ENCODE measurements at places on chromosomes 2 and 18. TPM values are rescaled to one million over a fixed set of nuclear protein-coding genes. Genes with fewer than 3 reads are reported as not detected.

The NHEJ1 gene
- total RNA-seq, result 31.7 TPM

The SLC16A14 gene
- total RNA-seq, result 8.5 TPM

The SERPINB11 gene
- total RNA-seq, result not detected

The ZBTB14 gene
- total RNA-seq, result 21.9 TPM

The ANKRD30B gene
- total RNA-seq, result not detected

The SCYGR4 gene
- total RNA-seq, result not detected

The SAG gene
- 0.80 TPM for total RNA-seq

The ARHGEF4 gene
- total RNA-seq, result 0.10 TPM

The CCBE1 gene
- total RNA-seq, result not detected

The SGPP2 gene
- not detected for total RNA-seq

- no peak for DNase-seq
Observed at GRCh38 chr2:144377914-144378313, 142.0 kb downstream of the ZEB2 start.

DNA sequence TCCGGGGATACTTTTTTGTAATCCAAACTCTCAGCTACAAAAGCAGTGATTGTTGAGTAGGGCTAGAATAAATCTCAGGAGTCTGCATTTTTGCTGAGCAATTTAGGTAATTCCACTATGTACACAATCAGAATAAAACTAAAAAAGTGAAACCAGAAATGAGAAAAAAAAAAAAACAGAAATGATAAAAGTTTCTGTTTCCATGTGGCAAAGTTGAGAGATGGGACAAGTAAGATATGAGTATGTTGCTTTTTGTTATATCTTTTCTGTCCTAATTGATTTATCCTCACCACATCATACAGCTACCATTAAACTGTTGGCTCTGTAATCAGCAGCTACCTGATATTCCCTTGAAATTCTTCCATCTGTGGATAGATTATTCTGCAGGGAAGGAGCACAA lies 92.7 kb downstream of the VWC2L start:
- DNase-seq, result no peak

- no peak for DNase-seq
Observed at GRCh38 chr2:232613538-232614134, 19.8 kb upstream of the EFHD1 start.

- DNase-seq, result no peak
Observed at GRCh38 chr2:200042102-200042735, 86.8 kb downstream of the MAIP1 start.

DNA sequence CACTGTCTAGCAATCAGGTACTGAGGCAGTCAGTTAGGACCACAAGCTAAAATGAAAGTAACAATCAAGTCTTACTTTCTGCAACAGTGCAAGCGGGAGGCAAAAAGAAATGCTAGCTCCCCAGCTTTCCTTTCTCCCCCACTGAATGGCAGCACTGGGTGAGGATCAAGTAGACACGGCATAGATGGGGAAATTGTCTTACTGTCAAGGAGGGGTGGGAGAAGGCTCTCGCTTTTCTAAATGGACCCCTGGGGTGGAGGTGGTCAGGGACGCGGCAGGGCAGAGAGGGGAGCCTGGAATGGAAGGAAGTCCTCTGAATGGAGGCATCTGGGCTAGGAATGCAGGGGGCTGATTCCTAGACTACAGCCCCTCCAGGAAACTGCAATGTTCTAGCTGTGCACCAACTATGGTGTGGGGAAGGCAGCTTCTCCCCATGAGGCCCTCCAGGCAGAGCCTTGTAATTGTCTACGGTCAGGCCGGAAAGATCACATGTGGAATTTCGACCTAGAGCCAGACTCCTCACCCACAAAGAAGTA lies 24.3 kb downstream of the METTL8 start:
- DNase-seq, result no peak

DNA sequence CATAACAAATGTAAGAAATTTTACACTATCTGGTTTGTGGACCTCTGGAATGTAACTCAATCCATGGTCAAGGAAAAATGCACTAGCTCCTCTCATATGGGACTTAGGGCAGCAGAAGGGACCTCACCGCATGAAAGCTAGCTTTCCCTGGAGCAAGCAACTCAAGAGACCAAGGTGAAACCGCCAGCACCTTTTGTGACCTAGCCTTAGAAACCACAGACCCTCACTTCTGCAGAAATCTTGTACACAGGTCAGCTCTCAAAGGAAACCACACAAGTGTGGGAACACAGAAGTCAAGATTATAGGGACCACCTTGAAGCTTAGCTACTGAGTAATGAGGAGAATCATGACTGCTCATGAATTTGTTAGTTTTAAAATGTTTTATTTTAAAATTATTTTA lies 222.5 kb downstream of the DLGAP1 start:
- no peak for DNase-seq

GRCh38 chr2:24920809-24921441 lies 888 bp upstream of the ADCY3 start:
- DNase-seq, result peak; percentile 31

DNA sequence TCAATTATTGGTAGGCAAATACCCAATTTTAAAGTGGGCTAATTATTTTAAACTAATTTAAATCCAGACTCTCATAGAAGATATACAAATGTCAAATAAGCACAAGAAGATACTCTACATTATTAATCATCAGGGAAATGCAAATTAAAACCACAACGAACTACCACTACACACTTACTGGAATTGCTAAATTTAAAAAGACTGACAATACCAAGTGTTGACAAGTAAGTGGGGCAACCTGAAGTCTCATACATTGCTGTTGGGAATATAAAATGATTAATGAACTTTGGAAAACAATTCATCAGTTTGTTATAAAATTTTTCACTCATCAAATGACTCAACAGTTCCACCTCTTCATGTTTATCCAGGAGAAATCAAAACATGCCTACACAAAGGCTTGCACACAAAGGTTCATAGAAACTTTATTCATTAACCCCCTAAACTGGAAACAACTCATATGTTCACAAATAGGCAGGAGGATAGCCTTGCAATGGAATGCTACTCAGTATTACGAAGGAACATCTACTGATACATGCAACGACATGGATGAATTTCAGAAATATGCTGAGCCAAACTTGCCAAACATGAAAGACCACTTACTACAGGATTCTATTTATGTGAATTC lies 120.8 kb downstream of the MCFD2 start:
- no peak for DNase-seq

DNA sequence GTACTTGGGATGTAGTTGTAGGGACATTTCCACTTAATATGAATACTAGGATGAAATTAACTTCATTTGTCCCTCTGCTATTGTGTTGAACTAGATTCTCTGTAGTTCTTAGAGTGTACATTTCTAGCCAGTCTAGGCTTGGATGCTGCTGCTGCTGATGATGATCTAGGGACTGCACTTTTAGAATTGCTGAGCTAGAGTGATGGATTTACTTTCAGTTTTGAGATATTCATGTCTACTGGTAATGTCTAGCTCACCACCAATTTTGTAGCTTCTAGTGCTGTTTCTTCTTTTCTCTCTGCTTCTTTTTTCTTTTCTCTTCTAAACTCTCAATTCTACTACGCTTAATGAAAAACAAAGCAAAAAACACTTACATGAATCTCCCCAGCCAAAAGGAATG lies 49.4 kb downstream of the MRPS9 start:
- no peak for DNase-seq

GRCh38 chr2:66987733-66988132 lies 409.4 kb upstream of the ETAA1 start:
- DNase-seq, result peak; percentile 60

GRCh38 chr18:37422116-37422515 lies 143.5 kb downstream of the CELF4 start:
- no peak for DNase-seq

GRCh38 chr2:197978971-197979370 lies 174.6 kb downstream of the PLCL1 start:
- no peak for DNase-seq

DNA sequence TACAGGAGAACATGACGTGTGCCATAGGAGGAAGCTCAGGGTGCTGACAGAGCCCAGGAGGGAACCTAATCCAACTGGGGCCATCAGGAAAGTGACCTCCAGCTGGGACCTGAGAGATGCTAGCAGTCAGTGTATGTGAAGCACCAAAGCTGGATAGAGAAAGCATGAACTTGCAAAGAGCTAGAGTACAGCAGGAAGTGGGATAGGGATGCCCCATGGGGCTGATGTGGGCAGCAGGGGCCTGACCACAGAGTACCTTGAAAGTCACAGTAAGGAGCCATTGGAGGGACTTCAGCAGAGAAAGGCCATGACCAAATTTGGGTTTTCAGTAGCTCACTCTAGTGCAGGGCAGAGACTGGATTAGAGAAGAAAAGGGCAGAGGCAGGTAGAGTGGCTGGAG lies 91.6 kb upstream of the TTC39C start:
- DNase-seq, result no peak

- DNase-seq, result no peak
Observed at GRCh38 chr18:24018299-24018886, 3.8 kb downstream of the TTC39C start.

DNA sequence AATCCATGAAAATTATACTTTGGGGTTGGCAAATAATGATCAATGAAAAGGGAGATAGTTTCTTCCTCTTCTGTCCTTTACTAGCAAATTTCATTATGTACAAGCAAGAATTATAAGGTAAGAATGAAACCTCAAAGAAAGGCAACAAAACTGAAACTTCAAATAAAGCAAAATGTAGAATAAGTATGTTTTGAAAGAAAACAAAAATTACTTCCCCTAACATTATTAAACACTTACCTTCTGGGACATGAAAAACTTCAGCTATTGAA lies 29.4 kb downstream of the THADA start:
- DNase-seq, result no peak

GRCh38 chr2:98927027-98927426 lies 9.0 kb downstream of the CRACDL start:
- DNase-seq, result no peak

DNA sequence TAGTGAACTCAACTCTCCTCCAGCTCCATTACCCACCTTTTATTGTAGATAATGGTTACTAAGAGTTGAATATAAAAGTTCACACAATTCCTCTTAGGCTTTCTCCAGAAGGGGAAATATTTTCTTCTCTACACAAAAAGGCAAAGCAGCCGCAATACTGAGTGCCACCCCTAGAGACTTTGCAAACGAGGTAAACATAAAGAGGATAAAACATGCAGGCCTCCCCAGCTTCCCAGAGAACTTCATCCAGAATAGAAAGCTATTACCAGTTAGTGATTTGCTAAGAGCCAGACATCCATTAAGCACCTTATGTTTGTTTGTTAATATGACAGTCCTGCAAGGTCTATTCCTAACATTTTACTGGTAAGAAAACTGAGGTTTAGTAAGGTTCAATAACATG lies 17.4 kb downstream of the ZNF521 start:
- DNase-seq, result no peak

DNA sequence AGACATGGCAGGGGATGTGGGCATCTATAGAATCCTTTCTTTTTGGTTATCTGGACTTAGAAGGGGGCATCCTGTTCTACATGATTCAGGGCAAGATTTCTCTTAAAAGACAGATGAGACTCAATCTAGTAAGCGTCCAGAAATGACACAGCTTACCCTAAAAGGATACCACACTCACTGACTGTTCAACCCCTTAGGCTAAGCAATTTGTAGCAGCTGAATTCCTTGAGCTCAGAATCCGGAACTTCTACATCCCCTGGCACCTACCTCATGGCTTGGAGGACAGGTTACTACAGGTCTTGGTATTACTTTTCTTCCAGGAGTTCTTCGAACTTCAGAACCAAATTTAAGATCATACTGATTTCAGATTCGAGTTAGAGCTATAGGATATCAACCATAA lies 138.4 kb downstream of the LAMA3 start:
- DNase-seq, result no peak

DNA sequence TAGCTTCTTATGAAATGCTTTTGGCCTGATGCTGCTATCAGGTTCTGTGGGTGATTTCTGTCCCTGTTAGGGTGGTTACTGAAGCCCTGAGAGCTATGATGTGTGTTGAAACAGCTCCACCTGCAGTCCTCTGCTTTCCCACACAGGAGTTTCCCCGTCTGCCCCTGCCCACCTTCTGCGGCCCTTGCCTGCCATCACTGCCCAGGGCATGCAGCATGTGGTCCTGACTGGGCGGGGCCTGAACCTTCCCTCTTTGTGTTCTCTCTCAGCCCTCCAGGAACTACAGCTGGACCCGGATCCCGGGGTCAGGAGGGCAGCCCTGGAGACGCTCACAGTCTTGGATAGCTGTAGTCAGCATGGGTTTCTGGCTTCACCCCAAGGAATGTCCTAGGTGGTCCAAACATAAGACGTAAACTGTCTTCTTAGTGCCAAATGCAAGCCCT lies 21.4 kb downstream of the HJURP start:
- peak; percentile 21 for DNase-seq

DNA sequence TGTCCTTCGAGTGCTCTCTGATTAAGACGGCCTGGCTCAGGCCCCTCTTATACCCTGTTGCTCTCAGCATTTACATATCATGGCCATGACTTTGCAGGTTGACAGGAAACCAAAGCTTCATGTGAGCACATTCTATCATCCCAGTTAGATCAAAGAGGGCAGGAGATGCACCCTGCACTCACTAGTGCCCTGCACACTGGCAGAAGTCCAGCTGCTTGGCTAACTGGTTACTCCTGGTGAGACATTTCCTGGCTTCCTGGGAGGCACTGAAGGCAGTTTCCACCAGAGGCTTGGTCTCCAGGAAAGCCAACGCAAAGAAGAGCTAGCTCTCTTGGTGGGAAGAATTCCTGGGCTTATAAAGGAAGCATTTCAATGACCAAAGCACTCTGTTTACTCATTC lies 66.3 kb downstream of the LIPG start:
- DNase-seq, result no peak

DNA sequence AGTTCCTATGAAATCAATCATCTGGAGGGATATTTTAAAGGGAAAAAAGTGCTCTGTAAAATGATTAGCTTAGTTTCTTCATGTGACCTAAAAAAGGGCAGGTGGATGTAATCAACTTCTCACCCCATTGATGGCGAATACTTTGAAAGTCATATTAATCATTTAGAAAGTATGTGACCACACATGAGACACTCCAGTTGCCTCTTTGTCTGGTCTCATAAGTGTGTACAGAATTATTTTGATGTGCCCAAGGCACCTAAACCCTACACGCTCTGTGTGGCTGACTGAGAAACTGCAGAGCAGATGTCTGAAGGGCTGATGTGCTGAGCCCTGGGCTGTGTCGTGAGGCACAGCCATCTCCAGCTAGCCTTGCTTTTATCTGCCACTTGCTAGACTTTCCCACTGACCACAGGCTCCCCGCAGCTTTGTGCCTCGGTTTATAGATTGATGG lies 26.9 kb downstream of the SGPP2 start:
- no peak for DNase-seq

GRCh38 chr2:43826305-43827250 lies 12.1 kb downstream of the ABCG5 start:
- no peak for DNase-seq

- no peak for DNase-seq
Observed at GRCh38 chr2:198188982-198189381, 384.6 kb downstream of the PLCL1 start.
